ENCODE measurements at places on chromosomes 1 and 21. TPM values are rescaled to one million over a fixed set of nuclear protein-coding genes. Genes with fewer than 3 reads are reported as not detected.
A peak's percentile ranks its signal among the peaks of the same experiment; 100 is the strongest.

GRCh38 chr1:197868751-197869489 lies 33.5 kb upstream of the C1orf53 start:
- DNase-seq, result peak; percentile 58

DNA sequence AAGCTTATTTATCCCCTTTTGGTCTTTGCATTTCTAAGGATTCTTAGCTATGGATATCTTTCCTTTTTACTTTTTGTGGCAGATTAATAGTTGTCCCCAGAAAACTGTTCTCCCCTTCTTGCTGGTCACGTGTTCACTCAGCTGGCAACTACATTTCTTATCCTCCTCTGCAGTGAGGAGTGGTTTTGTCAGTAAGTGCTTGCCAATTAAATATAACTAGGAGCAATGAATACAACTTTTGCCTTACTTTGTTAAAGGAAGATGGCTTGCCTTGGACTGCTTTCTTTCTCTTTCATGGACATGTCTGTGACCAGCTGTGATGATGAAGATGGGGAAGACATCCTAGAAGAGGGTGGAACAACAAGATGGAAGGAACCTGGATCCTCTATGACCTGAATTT lies 15.6 kb upstream of the ALG14 start:
- DNase-seq, result no peak

GRCh38 chr1:39992234-39992633 lies 37.3 kb downstream of the MFSD2A start:
- no peak for DNase-seq

The SLAMF1 gene
- 0.17 TPM for polyA plus RNA-seq

The CFHR1 gene
- polyA plus RNA-seq, result not detected

The ANKRD35 gene
- 0.07 TPM for polyA plus RNA-seq

Measured in K562 (cell line).